Activated CD4-positive, alpha-beta T cell treated with anti-CD3 and anti-CD28 coated beads, Interleukin-2, Interleukin-6, amounts not matched to agents 100 ng/mL and 50 ng/mL, durations not matched to agents 16 hours and 8 hours (primary cell): ENCODE measurements at places on chromosomes 16 and 17.

DNA sequence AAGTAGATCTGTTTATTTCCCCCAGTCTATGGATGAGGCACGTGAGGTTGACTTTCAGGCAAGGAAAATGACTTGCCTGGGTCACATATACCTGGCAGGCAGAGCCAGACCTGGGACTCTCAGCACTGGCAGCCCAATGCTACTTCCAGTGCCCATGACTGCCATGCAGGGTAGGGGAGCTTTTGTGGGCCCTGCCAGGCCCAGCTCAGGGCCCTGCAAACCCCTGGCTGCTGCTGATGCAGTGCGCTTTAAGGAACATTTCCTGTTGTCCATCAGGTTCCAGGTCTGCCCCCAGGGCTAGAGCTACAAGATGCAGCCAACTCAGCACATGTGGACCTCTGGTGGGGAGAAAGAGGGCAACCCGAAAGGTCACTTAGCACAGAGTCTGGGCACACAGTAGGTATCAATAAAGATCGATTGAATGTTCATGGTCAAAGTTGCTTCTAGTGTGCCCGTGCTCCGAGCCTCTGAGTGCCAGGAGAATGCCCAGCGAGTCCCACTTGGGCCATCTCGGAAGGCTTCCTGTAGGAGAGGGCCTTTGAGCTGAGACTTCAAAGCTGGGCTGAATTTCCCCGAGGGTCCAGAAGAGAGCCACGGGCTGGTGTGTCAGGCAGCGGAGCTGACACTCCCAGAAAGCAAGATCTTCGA lies 513 bp upstream of the TBX21 start:
- no peak for DNase-seq

- DNase-seq, result no peak
These were observed 53.6 kb downstream of the CBFA2T3 start for GRCh38 chr16:88923450-88923849.

GRCh38 chr17:67600408-67600807 lies 117.3 kb upstream of the NOL11 start:
- no peak for DNase-seq

DNA sequence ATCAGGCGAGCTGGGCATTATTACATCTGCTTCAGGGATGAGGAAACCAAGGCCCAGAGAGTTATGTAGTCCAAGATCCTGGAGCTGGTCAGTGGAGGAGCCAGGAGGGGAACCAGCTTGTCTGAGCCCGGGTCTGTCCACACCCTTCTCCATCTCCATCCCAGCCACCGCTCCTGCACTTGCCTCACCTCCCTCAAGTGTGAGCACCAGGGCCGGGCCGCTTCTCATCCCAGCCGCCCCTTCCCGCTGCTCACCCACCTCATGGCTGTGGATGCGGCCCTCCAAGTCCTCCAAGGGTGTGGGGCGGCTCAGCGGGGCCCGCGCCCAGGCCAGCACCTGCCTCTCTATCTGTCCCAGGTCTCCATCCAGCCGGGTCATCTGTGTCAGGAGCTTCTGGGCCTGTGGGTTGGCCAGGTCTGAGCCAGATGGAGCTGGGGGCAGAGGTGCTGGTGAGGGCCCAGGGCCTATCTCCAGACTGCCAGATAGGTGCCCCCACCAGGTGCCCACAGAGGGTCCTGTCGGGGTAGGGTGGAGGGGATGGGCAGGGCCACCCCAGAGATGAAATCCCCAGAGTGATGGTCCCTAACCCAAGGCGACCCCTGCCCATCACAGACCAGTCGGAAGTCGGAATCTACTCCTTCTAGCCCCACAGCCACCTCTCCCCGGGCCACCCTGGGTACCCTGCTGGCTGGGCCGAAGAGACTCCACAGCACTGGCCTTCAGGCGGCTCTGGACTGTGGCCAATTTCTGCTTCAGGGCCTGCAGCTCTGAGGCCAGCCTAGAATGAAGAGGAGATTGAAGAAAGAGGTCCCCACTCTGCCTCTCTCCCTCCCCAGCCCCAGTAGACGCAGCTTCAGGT lies 9.4 kb downstream of the EVPL start:
- DNase-seq, result no peak

DNA sequence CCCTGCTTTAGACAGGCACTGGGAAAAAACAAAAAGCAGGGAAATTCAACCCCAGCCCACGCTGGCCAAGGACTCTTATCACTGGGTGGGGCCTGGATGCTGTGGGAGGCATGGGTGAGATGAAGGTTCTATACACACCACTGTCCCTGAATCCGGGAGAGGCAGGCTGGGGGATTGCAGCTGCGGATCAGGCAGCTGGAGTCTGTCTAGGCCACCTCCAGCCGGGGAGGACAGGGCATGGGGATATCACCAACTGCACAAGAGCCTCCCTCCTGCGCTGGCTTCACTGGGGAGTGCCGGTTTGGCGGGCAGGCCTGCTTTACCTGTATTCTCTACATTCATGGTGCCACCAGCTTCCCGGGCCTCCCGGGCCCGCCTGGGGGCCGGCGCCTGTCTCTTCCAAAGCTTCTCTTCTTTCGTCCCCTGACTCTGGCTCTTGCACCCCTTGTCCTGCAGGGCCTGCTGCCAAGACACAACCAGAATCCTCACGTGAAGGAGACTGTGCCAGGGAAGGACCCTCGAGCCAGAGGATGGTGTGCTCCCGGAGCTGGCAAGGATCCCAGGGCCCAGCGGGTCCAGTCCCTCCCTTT lies 13.9 kb downstream of the KIFC3 start:
- DNase-seq, result no peak

- no peak for DNase-seq
These were observed 506.8 kb upstream of the SOX9 start for GRCh38 chr17:71613996-71614395.

DNA sequence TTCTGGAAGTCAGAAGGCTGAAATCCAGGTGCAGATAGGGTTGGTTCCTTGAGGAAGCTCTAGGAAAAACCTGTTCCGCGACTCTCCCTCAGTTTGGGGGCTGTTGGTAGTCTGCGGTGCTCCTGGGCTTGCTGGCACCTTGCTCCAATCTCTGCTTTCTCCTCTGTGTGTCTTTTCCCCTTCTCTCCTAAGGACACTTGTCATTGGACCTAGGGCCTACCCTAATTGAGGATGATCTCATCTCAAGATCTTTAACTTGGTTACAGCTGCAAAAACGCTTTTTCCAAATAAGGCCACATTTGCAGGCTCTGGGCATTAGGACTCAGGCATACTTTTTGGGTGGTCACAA lies 12.9 kb upstream of the CACNG4 start:
- DNase-seq, result no peak

DNA sequence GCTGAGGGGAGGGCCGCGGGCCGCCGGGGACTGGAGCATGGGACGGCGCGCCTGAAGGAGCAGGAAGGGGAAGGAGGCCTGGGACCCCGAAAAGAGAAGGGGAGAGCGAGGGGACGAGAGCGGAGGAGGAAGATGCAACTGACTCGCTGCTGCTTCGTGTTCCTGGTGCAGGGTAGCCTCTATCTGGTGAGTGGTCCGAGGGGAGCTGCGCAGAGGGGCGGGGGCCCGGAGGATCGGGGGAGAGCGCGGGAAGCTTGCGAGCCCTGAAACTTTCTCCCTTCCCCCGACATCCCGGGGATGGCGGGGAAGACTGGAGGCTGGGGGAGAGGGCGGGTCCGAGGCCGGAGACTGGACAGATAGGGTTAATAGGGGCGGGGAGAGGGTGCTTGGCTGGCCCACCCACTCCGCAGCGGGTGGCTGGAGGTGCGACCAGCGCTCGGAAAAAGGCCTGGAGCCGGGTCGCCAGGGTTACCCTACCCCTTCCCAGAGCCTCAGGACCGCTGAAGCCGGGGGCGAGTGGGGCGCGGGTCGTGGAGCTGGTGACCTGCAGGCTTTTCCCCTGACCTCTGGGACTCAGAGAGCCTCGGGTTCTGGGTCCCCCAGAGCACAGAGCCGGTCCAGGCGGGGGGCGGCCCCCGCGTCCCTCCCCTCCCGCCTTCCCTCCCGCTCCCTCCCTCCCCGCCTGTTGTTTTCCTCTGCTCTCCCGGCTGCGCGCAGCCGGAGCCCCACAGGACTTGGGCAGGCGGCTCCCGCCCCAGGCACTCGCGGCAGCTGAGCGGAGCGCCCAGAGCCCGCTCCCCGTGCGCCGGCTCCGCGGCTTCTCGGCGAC lies 631 bp downstream of the NXPH3 start:
- no peak for DNase-seq

GRCh38 chr16:79664407-79664806 lies 63.9 kb upstream of the MAF start:
- DNase-seq, result no peak

DNA sequence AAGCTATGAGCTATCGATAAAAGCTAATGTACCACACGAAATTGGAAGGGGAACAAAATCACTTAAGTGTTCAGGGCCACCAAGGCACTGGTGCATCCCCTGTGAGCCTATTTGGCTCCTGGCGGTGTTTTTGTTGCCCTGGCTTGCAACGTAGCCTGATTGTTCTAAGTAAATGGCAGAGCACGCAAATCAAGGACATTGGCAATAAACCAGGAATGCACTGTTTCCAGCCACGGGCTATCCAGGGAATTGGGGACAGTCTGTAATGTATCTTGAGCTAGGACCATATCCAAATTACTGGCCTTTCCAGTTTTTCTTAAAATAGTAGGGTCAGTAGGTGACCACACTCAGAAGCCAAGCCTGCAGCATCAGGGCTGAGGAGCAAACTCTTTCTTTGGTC lies 734.0 kb downstream of the MAF start:
- DNase-seq, result no peak

- no peak for DNase-seq
These were observed 62.3 kb upstream of the ZNF423 start for GRCh38 chr16:49918257-49918656.

DNA sequence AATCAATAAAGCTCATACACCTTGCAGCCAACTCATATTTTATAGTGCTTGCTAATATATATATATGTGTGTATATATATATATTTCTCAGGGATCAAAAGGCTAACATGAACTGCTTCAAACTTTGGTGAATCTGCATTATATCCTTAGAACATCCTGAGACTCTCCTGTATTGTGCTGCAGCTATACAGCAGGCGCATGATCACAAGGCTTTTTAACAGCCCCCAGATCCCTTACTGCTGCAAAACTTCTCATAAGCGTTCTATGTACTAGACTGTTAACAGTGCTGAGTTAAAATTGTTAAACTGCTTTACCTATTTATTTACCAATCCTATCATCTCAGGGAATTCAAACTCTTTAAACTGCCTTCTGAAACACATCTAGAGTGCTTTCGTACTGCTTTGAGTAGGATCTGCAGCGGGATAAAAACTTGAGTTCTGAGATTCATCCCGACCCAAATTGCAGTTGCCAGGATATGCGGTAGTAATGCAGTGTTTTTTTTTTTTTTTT lies 1.3 kb downstream of the GPATCH8 start:
- DNase-seq, result no peak

DNA sequence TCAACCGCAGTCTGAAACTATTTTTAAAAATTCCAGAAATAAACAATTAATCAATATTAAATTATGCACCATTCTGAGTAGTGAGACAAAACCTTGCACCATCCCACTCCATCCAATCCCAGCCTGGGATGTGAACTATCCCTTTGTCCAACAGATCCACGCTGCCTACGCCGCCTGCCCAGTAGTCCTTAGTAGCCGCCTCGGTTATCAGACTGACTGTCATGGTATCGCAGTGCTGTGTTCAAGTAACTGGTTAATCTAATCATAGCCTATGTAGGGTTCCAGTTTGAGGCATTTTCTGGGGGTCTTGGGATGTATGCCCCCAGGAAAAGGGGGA lies 437.7 kb downstream of the HS3ST3B1 start:
- no peak for DNase-seq

DNA sequence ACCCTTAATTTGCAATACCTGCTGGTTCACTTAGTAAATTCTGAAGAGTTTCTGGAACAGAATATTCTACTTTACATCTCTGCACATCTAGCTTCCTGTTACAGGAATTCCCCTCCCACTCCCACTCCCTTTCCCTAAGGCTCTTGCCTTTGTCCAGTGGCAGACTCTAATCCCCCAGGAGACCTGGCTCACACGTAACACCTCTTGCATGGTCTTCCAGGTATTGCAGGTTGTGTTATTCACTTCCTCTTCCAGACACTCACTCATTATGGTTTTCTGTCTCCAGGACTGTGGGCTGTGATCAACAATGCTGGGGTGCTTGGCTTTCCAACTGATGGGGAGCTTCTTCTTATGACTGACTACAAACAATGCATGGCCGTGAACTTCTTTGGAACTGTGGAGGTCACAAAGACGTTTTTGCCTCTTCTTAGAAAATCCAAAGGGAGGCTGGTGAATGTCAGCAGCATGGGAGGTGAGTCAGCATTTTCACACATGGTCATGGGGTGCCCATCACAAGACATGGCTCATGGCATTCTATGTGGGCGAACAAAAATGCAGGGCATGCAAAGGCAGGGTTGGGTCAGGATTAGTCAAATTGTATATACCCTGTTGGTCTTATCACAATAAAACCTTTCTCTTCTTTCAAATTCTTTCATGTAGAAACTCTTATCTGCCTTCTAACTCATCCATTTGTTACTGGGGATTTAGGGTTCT lies 35.8 kb downstream of the HSD17B2 start:
- DNase-seq, result no peak

GRCh38 chr16:64910356-64910755 lies 211.5 kb downstream of the CDH11 start:
- DNase-seq, result no peak
